ENCODE measurements at places on chromosomes 2 and 18.

- peak; percentile 26 for DNase-seq
These were observed 91.7 kb downstream of the KLF7 start for GRCh38 chr2:207073801-207074678.

DNA sequence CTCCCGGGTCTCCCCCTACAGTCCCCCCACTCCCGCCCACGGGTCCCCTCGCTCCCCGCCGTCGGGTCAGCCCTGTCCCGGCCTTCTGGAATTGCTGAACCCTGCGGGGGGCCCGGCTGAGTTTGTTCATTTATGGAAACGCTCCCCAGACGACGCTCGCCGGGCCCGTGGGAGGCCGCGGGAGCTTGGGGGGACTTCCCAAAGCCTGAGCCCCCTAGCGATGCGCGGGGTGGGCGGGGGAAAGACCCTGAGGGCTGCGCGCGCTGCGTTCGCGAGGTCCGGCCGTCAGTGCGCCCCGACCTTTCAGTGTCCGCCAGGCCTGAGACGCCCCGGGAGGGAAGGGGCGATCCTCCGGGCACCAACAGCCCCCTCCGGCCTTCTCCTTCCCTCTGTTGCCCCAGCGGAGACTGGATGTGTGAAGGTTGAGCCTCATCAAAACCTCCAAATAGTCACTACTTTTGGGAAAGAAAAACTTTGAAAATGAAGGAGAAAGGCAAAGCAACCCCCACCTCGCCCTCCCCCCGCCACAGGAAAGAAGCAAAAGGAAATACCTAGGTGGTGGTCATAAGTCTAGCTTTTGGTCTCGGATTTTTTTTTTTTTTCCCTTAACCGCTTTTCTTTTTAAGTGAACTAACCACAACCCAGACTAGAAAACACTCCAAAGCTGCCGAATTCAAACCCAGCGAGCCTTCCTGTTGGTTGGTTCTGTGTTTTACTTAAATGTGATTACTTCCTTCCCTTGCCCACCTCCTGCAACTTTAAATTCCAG is 509 bp upstream of the CYS1 start:
- DNase-seq = no peak

- DNase-seq = no peak
These were observed 62.2 kb downstream of the RBMS1 start for GRCh38 chr2:160431441-160431840.

DNA sequence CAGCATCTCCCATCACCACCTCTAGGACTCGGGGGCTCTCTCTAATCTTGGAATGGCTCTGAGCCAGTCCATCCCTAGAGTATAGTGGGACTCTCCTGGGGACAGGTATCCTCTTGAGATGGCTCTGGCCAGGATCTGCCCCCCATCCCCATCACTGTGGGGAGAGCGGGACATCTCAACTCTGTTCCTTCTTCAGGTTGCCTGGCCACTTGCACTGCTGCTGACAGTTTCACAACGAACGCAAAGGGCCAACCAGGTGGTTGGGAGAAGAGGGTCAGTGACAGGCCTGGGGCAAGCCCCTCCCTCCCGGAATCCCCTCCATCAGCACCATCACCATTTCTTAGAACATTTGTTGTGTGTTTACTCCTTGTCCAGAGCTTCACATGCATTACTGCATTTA is 62.6 kb downstream of the CIB4 start:
- no peak for DNase-seq

DNA sequence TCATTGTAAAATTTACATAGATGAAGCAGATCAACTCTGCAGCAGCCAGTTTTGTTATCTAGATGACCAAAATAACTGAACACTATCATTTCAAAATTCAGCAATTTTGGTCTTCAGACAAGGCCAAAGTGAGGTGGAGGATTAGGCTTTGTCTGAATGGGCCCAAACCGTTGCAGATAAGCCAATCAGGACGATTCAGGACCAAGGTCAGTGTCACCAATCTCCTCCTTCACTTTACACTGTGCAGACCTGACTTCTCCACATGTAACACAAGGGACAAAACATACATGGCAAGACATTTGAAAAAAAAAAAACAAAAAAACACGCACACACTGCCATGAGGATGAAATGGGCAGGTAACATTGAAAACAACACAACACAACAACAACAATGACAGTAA is 211.2 kb downstream of the NAPG start:
- no peak for DNase-seq

- no peak for DNase-seq
These were observed 7.4 kb upstream of the B3GNT7 start for GRCh38 chr2:231387904-231388724.

- DNase-seq = no peak
These were observed 93.1 kb downstream of the SPATS2L start for GRCh38 chr2:200399636-200400035.

- DNase-seq = no peak
These were observed 162.2 kb downstream of the BAZ2B start for GRCh38 chr2:159454185-159454584.

DNA sequence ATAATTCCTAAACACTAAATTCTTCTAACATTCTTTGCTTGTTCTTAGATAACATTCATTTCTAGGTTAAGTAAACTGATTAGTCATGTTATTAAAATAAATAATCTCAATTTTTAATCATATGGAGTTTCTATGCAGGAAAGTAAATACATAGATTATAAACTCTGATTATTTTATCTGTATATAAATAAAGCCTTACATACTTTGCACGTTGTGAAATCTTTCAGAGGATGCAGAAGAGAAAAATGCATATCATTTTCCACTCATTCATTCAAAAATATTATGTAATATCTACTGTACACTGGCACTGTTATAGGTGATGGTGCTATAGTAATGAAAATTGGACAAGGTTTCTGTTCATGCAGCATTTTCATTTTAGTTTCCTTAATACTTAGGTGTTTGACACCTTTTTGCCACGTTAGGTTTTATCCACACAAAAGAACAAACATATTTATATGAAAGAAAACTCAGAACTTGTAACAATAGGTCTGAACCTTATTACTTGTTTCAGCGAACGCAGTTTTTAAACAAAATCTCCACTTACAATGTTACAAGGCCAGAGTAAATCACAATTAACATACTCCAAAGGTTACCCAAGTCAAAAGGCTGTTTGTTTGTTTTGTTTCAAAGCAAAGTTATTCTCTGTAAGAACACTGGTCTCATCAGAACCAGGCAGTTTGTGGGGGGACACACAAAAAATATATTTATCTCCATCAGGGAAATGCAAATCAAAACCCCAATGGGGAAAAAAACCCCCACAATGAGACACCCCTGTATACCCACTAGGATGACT is 27.4 kb downstream of the ADAM17 start:
- no peak for DNase-seq

GRCh38 chr2:218129458-218130135 is 3.8 kb downstream of the CXCR2 start:
- DNase-seq = no peak

DNA sequence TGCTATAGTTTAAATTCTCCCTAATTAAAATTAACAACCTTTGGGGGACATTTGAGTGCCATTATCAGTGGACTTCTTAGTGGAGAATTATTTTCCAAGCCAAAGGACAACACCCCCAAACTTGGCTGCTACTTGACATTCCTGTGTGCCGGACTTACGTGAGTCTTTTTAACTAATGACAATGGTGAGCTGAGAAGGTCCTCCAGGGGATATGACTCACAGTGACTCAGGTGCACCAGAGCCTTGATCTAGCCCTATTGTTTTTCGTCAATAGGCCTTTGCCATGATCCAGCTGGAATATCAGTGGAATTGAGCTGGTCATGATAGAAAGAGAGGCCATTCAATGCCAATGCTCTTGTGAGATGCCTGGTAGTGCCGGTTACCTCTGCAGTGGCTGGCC is 118.1 kb upstream of the CXCR4 start:
- no peak for DNase-seq

DNA sequence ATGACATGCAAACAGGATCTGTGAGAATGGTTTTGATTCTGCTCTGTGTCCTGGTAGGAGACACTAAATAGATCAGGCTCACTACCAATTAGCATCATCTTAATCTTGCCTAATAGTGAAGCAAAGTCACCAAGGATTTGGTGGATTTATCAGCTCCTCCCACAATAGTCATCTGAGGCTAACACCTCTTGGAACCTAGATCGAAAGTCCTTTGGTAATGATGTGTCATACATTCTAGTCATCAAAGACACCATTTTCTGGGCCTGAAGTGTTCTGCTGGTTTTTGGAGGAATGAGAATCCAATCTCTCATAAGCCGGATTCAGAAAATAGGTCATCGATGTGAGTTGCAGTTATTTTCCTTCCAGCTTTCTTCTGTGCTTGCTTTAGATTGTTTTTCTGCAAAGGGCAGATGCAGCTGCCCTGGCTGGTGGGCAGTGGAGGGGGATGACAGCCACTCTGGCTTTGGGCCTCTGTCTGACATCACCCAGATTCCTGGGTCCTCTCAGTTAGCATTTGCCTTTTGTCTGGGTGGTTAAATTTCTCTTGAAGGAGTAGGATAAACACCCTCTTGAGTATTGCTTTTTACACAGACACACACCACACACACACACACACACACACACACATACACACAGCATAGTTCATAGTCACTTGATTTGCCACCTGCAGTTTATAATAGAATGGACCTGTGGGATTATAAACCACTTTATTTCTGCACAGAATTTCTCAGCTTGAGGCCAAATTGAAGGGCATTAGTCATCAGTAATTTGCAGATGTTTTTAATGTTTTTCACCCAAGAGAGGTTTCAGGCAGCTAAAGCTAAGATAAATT is at the start of gene MYO3B:
MYO3B (plus strand) TSS at position 198 of the 832 bp plus-strand sequence; CDS start at position 339, 141 bp downstream.
- no peak for DNase-seq

DNA sequence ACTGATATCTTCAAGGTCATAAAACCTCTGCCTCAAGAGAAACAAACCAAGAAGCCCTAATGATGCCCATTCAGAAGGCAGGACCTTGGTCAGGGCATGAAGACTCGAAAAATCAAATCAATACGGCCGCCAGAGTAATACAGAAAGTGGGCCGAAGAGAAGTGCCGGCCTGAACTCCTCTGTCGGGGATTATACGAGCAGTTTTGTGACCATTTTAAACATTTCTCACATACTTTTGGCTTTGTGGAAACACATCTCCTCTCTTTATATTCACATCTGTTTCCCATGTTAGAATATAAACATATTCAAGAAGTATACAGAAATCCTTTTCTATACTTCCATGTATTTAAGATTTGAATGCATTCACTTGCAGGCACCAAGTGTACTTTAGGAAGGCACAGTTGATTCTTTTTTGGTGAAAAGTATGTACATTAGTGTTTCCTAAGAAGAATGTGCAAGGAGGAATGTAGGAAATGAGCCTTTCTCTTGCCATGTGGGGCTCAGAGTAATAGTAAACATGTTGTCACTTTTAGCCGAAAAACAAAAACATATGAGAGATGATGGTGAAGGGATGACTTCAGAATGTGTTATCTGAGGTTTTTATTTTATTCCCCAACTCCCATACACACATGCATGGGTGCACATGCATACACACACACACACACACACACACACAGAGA is 707.9 kb upstream of the ID2 start:
- no peak for DNase-seq

DNA sequence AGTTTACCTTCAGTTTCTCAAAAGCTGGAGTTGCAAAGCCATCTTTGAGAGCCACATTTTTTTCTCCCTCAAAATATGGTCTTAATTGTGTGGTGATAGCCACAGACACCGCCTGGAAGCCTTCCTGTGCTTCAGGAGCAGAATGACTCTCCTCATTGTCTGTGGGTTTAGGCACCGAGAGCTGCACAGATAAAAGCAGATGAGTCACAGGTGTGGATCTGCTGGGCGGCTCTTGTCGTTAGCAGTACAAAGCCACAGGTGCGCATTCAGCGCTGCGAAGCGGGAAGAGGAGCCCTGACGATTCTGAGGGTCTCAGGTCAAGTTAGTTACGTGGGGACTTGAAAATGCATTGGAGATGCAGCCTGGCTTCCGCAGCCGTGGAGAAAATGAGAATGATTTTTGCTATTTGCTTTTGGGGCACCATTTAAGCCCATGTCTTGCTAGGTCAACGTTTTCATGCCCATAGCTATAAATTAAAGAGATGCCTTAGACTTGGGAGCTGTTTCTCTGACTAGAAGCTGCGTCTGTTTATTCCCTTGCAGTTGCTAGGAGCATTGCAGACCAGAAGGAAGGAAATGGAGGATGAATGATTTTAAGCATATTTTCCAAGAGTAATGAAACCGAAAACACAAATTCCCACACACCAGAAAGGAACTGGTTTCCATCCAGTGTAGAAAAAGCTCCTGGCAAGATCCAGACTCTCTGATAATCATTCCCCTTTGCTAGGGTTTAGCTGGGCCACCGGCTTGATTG is 51.5 kb downstream of the KLHL29 start:
- peak; percentile 59 for DNase-seq

DNA sequence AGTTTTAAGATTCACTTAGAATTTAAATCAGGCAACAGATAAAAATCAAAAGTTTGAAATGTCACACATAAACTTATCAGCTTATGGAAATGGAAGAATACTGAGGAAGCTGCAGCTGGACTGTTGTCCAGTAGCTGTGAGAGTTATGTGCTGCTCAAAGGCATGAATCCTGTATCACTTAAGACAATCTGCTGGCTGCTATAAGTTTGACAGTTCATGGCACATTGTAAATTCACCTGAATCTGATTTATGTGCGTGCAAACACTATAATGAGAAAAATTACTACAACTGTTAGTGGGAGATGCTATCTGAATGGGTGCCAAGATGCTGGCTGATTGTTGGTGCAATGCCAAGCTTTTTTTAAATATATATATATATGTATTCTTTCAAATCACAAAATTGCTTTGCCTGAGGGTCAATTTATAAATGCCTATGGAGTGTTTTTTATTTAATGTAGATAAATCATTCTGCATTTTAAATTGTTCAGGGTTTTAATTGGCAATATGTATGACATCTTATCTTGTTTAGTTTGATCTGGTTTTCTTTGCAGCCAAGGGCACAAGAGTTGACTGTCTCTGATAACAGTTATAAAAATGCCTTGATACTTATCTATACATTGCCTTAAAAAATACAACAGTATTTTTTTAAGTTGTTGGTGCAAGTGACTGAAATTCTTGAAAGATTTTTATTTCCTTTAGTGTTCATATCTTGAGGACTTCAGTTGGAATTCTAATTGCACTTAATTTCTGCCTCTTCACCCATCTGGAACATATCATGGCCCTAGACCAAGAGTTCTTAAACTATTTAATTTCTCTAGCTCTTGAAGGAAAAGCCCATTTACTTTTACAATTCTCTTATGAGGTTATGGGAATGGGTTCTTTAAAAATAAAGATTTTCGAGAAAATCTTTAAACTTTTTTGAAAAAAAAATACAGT is 48.7 kb downstream of the CAVIN2 start:
- DNase-seq = no peak

GRCh38 chr2:68263632-68264031 is 11.3 kb upstream of the PPP3R1 start:
- DNase-seq = no peak

Data from activated naive CD4-positive, alpha-beta T cell treated with anti-CD3 and anti-CD28 coated beads, Interleukin-2, amount 50 U/mL, for 72 hours (primary cell).